ENCODE measurements at places on chromosomes 3 and 15.

DNA sequence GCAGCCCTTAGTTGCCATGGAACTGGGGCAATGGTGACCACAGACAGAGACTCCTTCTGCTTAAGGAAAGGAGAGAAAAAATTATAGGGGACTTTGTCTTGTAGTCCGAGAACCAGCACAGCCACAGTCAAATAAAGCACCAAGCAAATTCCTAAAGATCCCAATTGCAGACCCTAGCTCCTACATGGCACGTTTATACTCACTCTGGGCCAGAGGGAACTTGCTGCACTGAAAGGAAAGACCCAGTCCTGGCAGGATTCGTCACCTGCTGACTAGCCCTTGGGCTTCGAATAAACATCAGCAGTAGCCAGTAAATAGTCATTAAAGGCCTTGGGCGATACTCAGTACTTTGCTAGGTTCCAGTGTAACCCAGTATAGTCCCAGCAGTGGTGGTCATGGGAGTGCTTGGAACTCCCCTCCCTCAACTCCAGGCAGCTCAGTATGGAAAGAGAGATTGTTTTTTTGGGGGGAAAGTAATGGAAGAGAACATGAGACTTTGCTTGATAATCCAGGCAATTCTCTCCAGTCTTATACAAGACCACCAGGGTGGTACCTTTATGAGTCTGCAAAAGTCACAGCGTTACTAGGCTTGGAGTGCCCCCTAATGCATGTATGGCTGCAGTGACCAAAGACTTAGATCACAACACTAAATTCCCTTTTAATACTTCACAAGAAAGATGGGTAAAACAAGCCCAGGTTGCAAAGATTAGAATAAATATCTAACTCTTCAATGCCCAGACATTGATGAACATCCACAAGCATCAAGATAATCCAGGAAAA is 66.4 kb upstream of the AGTR1 start:
- no peak for DNase-seq

DNA sequence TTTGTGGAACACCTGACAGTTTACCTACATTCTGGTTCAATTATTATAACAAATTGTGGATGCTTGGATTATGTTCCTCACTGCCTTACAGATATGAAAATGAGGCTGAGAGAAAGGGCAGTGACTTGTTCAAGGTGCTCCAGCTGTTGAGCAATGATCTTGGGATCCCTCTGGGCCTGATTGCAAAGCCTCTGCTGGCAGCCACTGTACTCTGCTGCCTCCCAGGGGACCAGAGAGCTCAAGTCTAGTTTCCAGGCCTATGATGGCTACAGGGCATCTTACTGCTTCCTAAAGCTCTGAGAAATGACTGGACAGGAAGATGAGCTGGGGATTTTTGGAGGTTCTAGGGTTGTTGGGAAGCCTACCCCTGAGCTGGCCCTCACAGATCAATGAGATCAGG is 2.3 kb upstream of the SHC4 start:
- DNase-seq, result no peak

GRCh38 chr3:194023501-194024280 is 112.3 kb upstream of the HES1 start:
- DNase-seq, result no peak

- no peak for DNase-seq
These were observed 32.8 kb downstream of the ZBTB38 start for GRCh38 chr3:141401095-141401494.

GRCh38 chr3:48564022-48564421 is 441 bp upstream of the UCN2 start:
- DNase-seq, result peak; percentile 65

DNA sequence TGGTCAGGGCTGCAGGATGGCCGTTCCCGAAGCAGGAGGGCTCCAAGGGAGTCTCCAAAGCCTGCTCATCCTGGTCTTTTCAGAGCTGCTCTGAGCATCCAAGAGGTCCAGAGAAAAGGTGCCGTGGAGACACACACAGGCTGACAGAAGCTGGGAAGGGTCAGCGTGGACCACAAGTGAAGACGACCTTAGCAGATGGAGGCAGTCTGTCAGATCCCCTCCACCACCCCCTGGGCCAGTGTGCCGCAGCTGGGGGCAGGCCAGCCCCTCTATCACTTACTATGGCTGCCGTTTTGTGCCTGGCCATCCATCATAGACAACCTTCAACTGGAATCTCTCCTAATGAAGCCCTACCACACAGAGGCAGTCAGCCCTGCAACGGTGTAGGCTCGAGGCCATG is 335.1 kb upstream of the RGMA start:
- no peak for DNase-seq

DNA sequence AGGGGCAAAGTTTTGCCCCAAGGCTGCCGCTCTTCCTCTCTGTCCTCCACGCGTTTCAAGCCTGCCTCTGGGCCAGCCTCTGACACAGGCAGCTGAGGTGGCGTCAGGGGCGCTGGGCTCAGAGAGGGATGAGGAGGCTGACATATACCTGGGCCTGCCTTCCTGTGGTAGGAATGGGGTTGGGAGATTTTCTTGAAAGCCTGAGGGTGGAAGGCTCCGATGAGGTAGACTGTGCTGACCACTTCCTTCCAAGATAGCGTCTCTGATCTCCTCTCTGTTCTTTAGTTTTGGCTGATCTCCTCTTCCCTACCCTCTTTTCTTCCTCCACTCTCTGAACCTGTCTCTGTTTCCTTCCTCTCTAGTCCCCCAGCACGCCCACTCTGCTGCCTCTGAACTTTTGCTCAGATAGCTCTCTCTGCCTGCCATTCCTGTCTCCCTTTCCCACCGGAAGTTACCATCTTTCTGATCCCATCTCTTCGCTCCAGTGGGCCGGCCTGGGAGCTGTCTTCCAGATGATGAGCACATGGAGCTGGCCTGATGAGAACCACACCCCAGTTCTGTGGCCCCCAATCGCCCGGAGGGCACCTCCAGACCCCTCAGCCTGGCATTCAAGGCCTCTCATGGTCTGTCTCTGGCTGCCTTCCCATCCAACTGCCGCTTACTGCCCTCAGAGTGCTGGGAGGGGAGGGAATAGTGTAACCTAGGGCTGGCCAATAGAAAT is 32.5 kb upstream of the LCTL start:
- no peak for DNase-seq

DNA sequence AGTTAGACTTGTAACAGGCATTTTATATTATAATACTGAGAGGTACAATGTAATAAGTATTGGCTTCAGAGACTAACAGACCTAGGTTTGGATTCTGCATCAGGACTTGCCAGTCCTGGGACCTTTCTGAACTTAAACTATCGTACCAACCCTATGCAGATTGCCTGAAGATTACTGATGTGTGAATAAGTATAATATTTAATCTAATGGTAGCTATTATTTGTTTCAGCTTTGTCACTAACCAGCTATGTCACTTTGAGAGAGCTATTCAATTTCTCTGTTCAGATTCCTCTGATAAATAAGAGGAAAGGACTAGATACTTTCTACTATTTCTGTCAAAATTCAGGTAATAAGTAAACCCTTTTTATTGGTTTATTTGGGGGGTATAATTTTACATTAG is 184.4 kb upstream of the NECTIN3 start:
- no peak for DNase-seq

DNA sequence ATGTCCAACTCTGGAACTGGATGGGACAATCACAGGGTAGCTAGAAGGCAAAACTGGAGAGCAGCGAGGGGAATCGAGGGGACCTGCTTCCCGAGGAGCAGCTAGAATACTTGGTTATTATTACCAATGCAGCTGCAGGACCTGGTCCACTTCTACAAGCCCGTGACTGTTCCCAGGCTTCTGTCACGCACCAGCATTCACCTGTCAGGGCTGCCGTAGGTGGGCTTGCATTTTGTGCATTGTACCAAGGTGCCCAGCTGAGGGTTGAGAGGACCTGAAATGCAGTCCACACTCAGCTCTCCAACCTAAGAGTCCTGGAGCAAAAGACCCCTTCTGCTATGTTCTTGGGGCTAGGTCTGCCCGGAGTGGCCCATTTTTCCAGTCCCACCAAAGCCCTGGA is 2.3 kb downstream of the SEMA4B start:
- no peak for DNase-seq

DNA sequence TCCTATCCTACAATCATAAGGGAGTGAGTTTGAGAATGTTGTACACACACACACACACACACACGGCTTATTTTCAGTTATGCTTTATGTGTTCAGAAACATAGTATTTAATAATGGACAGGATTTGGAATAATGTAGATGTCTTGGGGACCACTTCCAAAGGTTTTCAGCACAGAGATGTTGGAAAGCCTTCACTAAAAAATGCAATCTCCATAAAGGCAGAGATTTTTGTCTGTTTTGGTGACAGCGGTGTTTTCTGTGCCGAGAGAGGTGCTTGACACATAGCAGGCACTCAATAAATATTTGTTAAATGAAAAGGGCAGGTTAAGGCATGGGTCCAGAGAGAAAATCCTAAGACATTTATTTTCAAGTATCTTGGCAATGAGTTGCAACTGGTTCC is 428.2 kb upstream of the RGMA start:
- no peak for DNase-seq

- no peak for DNase-seq
These were observed 52.1 kb downstream of the TFG start for GRCh38 chr3:100761211-100761942.

- peak; percentile 75 for DNase-seq
These were observed 17.6 kb upstream of the CCDC174 start for GRCh38 chr3:14633819-14634424.

DNA sequence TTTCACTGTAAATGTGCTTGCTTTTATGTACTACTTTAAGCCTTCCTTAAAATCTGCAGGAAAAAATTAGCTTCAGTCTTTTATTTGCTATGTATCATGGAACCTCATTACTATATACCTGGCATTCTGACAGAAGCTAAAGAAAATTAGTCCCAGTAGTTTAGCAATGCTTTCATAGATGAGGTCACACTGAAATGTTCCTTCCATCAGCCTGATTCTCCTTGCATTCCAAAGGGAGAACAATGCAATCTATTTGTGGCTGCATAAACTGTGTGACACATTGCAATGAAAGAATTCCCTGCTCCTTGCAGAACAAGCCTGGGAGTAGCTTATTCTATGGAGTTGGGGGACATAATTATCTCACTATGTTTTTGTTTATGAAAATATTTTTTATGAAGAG is 691.5 kb upstream of the ARPP21 start:
- DNase-seq, result no peak

GRCh38 chr3:50600841-50601591 is 10.6 kb downstream of the CISH start:
- peak; percentile 94 for DNase-seq

DNA sequence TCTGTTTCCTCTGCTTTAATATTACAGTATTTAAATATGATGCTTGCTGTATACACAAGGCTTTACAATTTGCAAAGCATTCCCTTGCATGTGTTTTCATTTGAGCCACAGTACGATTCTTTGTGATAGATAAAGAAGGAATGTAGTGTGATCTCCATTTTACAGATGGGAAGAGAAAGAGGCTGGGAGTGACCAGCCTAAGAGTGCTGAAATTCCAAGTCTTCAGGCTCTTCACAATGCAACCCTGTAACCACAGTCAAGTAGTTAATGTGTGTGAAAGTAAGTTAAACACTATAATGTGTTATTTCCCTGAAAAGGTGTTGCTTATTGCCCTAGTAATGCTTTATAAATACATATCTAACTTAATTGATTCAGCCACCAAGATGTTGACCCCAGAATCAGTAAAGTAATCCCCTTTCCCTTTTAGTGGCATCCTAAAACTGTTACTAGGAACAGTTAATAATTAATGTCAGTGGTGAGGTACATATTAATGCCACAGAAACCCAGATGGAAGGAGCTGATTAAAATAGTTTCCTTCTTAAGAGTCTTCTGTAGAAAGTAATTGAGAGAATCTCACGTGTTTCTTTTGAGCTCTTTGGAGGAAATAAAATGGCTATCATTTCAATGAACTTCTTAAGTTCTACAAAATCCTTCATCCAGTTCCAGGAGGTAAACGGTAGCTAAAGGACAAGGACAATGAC is 110.4 kb downstream of the IL12A start:
- no peak for DNase-seq

DNA sequence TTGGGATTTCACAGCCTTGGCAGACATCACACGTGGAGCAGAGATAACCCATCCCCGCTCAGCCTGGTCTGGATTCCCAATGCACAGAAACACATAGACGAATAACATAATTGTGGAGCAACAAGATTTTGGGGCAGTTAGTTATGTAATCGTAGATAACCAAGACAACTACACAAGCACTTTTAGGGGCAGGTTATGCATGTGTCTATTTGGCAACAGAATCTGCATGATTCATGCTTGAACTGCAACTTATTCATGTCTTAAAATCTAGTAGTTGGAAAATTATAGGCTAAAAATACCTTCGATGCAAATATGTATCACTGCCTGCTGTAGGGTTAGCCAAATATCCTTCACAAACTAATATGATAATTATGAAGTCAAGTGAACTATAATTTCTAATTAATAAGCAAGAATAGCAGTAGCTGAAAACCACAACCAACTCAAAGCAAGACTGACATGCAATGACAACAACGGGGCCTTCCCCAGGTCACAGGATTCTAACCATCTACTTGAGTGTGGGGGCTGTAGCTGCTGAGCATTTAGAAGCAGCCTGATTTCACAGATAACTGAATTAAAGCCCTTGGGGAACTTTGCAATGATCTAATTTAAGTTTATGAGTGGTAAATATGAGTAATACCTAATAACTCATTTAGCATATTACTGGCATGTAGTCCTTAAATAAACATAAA is 31.1 kb downstream of the DGKG start:
- no peak for DNase-seq

GRCh38 chr15:61654002-61654740 is 406.1 kb downstream of the VPS13C start:
- no peak for DNase-seq

DNA sequence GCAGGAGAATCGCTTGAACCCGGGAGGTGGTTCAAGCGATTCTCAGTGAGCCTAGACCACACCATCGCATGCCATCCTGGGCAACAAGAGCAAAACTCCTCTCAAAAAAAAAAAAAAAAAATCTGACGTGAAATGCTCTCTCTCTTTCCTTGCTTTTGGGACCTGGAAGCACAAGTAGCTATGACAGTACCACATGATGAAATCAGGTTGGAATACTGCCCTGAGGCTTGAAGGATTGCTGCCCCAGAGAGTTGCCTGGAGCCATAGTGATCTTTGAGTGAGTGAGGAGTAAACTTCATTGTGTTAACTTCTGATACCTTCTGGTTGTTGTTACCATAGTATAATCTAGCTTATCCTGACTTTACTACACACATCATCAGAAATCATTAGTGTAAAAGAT is 23.3 kb downstream of the AKAP13 start:
- DNase-seq, result no peak

DNA sequence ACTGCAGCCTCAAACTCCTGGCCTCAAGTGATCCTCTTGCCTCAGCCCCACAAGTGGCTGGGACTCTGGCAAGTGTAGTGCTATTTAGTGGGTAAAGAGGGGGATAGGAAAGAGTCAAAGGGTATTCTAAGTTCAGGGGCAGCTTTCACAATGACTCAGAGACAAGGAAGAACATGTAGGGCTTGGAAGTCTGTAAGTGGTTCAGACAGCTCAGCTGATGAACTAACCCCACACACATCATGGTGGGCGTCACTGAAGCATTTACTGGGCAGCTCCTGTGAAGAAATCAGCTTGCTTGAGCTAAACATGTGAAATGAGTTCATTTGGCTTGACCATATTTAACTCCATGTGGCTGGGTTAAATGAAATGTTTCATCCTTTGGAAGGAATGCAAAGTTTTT is 34.6 kb upstream of the THSD4 start:
- DNase-seq, result no peak
